Activated naive CD4-positive, alpha-beta T cell (primary cell): ENCODE measurements at places on chromosomes 3 and 15.

GRCh38 chr15:92897620-92898019, 2.5 kb upstream of the CHD2 start:
- DNase-seq, result no peak

DNA sequence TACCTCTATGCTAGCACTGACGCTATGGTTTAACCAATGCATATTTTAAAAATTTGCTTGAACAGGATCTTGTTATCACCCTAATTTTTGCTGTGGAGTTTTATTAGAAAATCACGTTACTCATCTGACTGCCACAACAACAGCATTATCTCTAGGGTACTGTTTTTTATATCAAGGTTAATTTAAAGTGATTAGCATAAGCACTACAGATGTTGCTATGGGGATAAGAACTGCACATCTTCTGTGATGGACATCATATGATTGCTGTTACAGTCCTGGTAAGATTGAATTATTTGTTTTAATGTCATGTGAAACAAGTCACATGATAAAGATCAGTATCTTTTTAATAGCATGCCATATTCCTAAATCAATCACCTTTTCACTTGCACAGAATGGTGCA, 492.2 kb upstream of the ROBO2 start:
- no peak for DNase-seq

DNA sequence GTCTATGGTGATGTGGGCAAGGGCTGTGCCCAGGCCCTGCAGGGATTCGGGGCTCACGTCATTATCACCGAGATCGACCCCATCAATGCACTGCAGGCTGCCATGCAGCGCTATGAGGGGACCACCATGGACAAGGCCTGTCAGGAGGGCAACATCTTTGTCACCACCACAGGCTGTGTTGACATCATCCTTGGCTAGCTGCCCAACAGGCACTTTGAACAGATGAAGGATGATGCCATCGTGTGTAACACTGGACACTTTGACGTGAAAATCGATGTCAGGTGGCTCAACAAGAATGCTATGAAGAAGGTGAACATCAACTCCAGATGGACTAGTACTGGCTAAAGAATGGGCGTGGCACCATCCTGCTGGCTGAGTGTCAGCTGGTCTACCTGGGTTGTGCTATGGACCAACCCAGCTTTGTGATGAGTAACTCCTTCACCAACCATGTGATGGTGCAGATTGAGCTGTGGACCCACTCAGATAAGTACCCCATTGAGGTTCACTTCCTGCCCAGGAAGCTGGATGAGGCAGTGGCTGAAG, 6.1 kb upstream of the USP8 start:
- DNase-seq, result no peak

DNA sequence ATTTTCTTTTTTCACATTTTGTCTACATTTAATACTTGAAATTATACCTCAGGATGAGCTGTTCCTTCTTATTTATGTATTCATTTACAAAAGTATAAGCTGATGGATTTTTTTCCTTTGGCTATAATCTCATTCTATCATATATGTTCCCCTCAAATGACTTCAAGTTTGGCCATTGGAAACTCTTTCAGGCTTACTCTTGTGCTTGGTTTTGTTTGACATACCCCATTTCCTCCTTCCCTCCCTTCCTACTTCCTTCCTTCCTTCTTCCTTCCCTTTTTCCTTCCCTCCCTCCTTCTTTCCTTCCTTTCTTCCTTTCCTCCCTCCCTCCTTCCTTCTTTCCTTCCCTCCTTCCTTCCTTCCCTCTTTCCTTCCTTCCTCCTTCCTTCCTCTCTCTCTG, 697.1 kb upstream of the ARPP21 start:
- no peak for DNase-seq

DNA sequence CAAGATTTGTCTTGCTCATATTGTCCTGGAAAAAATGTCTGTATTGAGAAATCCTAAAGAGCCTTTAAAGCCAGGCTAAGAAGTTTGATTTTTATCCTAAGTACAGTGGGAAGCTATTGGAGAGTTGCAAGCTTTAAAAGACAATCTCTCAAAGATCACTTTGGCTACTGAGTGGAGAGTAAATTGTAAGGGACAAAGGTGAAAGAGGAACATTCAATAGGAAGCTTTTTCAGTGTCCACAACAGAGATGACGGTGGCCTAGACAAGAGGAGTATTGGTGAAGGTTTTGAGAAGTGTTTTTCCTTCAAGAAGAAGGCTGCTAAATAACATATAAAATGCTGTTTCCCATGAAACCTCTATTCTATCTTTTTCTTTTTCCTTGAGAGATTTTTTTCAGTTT, 249.5 kb upstream of the IL12A start:
- DNase-seq, result no peak

DNA sequence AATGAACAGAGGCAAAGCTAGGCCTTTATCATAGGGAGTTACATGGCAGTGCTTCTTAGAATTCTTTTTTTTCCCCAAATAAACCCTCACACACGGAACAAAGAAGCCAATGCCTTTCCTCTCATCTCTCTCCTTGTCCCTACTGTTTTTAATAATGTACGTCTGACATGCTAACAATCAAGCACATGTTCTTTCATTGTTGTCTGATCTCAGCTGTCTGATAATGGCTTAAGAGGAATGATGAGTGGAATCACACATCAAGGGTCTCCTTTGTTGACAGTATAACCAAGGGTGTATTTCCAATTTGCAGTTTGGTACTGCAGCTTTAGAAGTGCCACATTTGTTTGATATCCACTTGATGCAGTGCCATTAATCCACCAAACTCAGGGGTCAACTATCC, 34.8 kb upstream of the EPHA3 start:
- no peak for DNase-seq

- DNase-seq, result no peak
These were observed 456.2 kb upstream of the THBS1 start for GRCh38 chr15:39124553-39125171.

DNA sequence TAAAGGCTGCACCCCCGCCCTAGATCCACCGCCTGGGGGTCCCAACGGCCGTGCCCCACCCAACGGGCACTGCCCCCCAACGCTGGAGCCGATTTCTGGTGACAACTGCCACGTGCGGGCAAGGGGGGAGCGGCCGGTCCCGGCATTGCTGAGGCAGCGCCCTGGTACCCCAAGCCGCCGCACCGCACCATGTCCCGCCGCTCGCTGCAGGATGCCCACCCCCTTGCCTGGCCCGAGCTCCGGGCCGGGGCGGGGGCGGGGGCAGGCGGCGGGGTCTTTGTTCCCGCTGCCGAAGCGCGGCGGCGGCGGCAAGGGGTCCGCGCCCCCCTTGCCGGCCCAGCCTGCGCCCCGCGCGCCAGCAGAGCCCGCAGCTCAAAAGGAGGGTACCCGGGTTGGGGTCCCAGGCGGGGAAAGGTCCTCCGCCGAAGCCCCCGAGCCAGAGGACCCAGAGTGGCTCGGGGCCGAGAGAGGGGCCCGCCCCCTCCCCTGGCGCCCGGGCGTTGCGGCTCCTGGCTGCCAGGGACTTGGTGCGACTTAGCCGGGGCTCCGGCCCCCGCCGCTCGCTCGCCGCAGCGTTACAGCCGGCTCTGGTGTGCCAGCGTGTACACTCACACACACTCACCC, 678 bp downstream of the SEMA7A start:
- DNase-seq, result no peak

GRCh38 chr3:11144996-11145395, 9.3 kb upstream of the HRH1 start:
- no peak for DNase-seq

GRCh38 chr3:115760716-115761115, 137.4 kb downstream of the GAP43 start:
- no peak for DNase-seq

DNA sequence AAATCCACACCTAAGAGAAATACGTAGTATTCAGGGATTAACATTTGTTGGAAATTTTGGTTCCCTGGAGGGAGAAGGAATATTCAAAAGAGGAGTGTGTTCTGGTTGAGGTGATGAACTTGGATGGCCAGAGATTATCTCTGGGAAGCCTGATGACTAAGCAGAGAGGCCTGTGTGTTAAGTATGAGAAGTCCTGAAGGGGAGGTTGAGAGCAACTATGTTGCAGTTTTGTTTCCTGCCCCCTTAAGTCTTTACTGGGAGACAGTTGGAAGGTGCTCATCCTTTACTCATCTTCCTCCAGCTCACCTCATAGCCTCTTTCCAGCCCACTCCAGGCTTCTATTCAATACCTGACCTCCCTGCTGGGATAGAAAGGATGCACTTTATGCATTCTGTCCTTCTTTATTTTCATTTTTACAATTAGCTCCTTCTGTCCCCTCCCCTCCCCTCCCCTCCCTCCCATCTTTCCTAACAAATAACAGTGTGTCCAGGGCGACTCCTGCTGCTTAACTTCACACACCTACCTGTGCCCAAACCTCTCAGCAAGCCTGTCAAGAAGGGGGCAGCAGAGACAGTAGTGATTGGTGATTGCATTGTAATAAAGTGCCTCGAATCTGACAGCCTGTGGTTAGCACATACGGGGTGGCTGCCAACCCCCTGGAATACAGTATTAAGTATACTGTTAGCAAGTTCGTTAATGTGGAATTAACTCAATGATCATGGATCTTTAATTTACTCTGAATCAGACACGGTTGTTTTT, 11.9 kb downstream of the RAP2B start:
- no peak for DNase-seq

GRCh38 chr15:96243701-96244100, 86.8 kb upstream of the NR2F2 start:
- no peak for DNase-seq

GRCh38 chr3:146818866-146819265, 213.7 kb upstream of the PLSCR5 start:
- DNase-seq, result no peak

DNA sequence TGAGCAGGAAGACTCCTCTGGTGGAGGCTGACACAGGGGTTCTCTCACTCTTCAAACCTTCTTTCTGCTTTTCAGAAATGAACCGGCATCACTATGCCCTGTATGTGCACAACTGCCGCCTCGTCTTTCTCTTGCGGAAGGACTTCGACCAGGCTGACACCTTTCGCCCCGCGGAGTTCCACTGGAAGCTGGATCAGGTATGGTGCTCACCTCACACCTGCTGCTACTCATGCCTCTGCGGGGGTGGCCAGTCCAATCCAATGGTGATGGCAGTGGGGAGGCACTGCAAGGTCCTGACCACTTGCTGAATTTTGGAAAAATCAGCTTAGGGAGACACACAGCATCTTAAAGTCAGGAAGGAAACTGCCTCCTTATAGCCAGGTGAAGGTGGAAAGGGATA, 211.3 kb upstream of the TRIM42 start:
- DNase-seq, result no peak

- no peak for DNase-seq
These were observed 373.3 kb upstream of the RBMS3 start for GRCh38 chr3:28907616-28908015.

GRCh38 chr3:194423317-194423716, 24.3 kb upstream of the GP5 start:
- no peak for DNase-seq

DNA sequence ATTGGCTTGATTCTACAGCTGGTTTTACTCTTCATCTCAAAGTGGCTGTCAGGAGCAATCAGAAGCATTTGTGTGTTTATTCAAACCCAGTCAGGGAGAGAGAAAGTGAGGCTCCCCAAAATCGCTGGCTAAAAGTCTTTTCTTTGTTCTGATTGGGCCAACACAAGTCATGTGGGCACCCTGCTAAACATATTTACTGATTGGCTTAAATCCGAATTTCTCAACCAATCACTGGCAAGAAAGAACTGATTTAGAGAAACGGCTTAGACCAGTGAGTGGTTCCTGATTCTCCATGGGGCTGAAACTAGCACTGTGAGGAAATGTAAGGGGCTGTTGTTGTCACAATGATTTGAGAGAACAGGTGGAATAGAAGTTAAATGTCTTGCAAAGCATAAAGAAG, 98.9 kb upstream of the PDZRN3 start:
- no peak for DNase-seq

- no peak for DNase-seq
These were observed 342.1 kb upstream of the ATP11B start for GRCh38 chr3:182450942-182451787.

GRCh38 chr3:39133822-39134221, 19.6 kb downstream of the CSRNP1 start:
- DNase-seq, result no peak

GRCh38 chr15:91478717-91479191, 374.8 kb upstream of the SLCO3A1 start:
- DNase-seq, result no peak

DNA sequence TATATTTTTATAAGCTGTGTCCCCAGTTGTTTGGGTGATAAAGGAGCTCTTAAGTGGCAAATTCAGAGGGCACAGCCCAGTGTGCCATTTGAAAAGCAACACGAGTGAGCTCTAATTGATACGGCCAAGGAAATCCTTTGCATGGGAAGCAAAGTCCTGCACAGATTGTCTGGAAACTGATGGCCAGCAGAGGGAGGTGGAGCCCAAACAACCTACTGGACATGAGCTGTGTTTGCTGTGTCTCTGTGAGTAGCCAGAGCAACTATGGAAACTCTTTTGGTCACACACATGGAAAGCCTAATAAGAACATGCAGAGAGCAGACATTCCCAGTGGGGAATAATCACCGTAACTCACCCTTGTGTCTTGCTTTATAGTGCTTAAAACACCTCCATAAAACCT, 24.4 kb downstream of the ONECUT1 start:
- DNase-seq, result no peak

DNA sequence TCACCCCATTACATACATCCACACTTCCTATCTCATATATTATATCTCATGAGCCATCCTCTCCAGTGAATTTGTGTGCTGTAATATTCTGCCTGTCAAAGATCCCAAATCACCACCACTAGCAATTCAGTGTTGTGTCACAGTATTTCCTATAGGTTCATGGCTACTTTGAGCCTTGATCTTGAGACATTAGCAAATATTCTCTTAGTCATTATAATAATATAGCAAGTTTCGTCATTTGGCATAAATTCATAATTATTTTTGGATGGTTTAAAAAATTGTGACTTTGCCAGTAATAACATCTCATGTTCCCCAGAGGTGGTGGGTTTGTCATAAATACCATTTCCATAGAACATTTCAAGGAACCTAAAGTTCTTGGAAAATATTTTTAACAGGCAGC, 47.7 kb downstream of the CMSS1 start:
- DNase-seq, result no peak

DNA sequence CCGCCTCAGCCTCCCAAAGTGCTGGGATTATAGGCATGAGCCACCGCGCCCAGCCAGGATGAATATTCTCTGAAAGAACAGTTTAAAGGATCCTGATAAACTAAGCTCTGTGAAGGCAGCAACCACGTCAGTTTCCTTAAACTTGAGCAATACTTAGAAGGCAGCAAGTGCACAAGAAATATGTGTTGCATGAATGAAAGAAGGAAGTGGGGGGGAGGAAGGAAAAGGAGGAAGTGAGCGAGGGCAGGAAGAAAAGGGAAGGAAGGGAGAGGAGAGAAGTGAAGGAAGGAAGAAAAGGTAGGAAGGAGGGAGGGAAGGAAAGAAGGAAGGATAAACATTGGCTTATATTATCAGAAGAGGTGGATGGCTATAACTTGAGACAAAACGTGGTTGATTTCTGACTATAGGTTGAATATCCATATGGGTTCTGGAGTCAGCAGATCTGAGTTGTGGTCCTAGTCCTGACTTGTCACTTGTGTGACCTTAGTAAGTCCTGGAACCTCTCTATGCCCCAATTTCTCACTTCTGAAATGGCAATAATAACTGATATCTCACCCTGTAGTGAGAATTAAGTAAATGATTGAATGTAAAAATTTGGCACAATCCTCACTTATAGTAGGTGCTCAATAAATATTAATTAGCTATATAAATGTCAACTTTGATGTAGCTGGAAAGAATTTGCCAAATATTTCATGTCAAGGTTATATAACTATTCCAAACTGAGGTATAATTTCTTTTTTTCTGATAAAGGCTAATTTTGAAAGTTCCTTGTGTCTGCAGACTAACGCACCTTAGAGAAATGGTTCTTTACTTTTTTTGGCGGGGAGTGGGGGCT, 12.0 kb upstream of the SEMA4B start:
- DNase-seq, result no peak

GRCh38 chr3:31253782-31254181, 278.9 kb upstream of the STT3B start:
- no peak for DNase-seq
